ENCODE measurements at places on chromosomes 7 and 10.

DNA sequence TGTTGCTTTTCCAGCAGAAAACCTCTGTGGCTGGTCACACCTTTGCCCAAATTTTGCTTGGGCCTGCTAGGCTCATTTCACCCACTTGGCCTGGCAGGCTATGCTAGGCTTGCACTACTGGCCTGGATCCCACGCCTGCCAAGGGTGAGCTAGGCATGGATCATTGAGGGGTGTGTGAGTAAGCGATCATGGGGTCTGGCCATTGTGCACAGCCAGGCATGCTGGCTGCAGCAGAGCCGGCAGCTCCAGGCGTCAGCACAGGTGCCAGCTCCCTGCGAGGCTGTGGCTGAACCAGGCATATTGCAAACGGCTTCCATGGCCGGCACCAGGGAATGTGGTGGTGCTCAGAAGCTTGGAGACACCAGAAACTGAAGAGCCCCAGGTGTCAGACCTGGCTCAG lies 19.2 kb downstream of the CFAP70 start:
- no peak for DNase-seq

- no peak for DNase-seq
These were observed 390.7 kb downstream of the INHBA start for GRCh38 chr7:41312235-41312634.

DNA sequence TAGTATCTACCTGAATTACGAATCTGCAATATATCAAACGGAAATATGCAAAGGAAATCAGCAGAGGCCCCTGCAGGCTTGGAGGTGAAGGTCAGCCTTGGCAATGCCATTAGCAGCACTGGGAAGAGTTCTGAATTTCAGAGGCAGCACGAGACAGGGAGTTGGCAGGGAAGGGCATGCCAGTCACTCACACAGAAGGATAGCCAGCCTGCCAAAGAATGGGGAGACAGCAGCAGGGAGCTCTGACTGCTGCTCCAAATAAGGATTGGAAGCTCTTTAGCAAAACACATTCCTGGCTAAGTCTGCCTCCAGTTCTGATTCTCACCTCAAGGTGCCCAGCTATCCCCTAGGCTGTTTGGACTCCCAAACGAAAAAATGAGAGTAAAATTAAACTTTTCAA lies 188.0 kb downstream of the PDE1C start:
- DNase-seq: no peak

- DNase-seq: peak; percentile 63
These were observed 683 bp upstream of the ENTPD7 start for GRCh38 chr10:99658622-99659030.

DNA sequence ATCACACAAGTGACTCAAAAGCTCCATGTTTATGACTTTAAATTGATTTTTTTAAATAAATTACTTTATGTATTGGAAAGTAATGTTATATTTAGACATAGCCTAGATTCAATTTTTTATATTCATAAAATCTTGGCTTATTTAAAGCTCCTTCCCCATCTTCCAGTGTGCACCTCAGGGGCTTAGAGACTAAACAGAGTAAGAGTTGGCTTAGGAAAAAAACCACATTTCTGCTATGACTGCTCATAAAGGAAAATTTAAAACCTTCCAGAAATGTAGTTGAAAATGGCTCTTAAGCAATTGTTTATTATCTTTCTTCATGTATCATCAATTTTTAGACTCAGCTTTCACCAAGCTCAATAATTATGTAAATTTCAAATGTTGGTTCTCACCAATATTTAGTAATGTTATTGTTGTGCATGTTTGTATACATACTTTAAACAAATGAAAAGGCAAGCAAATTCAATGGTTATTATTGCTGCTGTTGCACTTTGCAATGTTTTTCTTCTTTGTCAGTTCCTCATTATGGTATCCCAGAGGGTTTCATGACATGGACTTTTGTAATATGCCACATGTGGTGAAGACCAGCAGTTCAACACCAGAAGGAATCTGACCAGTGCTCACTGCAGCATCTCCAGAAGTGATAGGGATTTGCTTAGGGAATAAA lies 700.1 kb upstream of the ANKRD30A start:
- no peak for DNase-seq

- DNase-seq: no peak
These were observed 11.4 kb upstream of the PRF1 start for GRCh38 chr10:70613941-70614340.

GRCh38 chr7:124716894-124717293 lies 48.7 kb downstream of the GPR37 start:
- DNase-seq: no peak

DNA sequence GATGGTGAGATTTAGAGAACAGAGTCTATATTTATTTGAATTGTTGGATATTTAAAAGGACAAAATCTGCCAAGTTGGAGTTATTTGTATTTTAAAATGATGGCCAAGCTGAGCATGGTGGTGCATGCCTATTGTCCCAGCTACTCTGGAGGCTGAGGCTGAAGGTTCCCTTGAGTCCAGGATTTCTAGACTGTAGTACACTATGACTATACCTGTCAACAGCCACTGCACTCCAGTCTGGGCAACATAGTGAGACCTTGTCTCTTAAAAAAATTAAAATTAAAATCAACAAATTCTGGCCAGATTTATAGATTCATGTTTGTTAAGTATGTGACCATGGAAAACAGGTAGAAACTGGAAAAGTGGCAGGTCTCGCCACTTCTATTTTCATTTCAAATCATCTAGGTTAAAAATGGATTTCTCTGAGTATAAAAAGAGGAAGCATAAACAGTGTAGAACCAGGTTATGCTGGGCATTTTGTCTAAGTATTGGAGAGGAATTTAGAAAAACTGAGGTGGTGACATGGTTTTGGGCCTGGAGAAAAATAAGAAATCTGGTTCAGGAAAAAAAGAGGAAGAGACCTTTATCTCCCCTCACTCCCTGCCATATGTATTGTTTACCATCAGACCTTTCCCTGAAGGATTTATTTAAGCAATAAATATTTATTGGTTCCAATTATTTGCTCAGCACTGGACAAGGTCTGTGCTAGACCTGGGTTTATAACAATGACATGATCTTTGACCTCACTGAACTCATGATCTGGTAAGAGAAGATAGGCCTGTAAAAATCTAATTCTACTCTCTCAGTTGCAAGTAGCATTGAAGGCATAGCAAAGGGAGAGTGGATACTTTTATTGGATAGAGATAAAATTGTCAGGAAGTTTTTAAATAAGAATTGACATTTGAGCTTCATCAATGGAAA lies 134.2 kb downstream of the TSPAN12 start:
- DNase-seq: no peak

- DNase-seq: no peak
These were observed 111.9 kb downstream of the USP6NL start for GRCh38 chr10:11499425-11500071.

GRCh38 chr10:131641231-131641630 lies 259.6 kb upstream of the PPP2R2D start:
- DNase-seq: no peak

- DNase-seq: no peak
These were observed 6.9 kb downstream of the TMEM130 start for GRCh38 chr7:98862716-98863420.

DNA sequence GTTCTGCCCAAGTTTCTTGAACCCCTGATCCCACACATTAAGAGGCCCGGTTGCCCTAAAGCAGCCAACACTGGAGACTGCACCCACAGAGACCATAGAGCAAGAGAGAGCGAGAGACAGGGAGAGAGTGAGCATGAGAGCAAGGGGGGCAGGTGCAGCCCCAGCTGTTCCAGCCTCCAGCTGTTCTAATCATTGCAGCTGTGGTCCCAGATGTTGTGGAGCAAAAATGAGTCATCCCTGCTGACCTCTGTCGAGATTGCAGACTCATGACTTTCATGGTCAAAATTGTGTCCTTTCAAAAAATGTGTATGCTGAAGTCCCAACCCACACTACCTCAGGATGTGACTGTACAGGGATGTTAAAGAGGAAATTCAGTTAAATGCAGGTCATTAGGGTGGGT lies 143.9 kb upstream of the FRMD4A start:
- DNase-seq: no peak

DNA sequence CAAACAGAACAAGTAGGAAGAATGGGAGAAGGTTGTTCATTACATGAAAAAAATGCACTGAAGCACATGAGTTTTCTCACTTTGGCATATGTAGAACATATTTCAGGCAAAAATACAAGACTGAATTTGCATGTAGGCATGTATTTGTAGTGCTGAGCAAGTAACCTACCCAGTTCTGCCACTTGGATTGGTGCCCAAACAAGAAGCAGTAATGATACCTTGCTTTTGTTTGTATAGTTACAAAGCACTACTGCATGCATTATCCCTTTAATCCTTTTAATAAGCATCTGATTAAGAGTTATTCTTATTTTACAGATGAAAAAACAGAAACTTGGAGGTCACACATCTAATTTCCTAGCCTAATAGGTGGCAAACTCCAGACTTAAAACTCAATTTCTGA lies 23.1 kb upstream of the CTTNBP2 start:
- no peak for DNase-seq

DNA sequence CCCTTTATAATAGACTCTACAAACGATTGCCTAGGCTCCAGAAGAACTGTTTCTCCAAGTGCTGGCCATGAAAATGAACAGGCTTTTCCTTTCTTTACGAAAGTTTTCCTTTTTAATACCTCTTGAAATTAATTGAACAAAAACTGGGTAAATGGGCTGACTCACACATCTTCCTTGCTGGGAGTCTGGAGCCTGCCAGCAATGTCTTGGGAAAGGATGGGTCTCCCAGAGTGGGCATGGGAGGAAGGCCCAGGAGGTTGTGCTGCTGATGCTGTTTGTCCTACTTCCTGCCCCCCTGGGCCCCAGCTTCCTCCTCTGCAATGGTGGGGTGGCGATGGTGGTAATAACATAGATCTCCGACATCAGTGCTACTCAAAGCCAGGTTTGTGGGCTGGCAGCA lies 174.1 kb downstream of the RPS24 start:
- DNase-seq: peak; percentile 30

- no peak for DNase-seq
These were observed 8.2 kb downstream of the SLC35B4 start for GRCh38 chr7:134308548-134308947.

GRCh38 chr7:121301446-121302213 lies 27.2 kb upstream of the WNT16 start:
- no peak for DNase-seq

GRCh38 chr10:76036111-76036940 lies 604.9 kb downstream of the LRMDA start:
- DNase-seq: peak; percentile 85

GRCh38 chr10:103923502-103923901 lies 5.5 kb upstream of the STN1 start:
- no peak for DNase-seq

GRCh38 chr7:142809671-142810070 lies 38.9 kb downstream of the PRSS2 start:
- DNase-seq: no peak

GRCh38 chr10:3563298-3563697 lies 221.7 kb downstream of the KLF6 start:
- DNase-seq: no peak

GRCh38 chr7:44226396-44226753 lies 25.6 kb downstream of the YKT6 start:
- no peak for DNase-seq

GRCh38 chr10:5854131-5854475 lies 35.6 kb downstream of the ANKRD16 start:
- DNase-seq: peak; percentile 27

DNA sequence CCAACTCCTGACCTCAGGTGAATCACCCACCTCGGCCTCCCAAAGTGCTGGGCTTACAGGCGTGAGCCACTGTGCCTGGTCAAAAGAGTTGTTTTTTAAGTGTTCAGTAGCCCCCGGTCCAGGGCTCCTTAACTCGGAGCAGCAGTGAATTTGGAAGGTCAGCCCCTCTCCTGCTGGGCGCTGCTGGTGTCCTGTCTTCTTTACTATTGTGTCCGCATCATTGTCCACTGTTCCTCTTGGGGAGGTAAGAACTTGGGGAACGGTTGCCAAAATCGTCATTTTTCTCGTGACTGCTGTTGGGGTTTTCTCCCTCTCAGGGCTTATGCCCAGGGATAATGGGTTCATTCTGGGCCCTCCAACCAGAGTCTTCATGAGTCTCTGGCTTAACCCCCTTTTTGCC lies 46.7 kb downstream of the CAMK1D start:
- DNase-seq: no peak

DNA sequence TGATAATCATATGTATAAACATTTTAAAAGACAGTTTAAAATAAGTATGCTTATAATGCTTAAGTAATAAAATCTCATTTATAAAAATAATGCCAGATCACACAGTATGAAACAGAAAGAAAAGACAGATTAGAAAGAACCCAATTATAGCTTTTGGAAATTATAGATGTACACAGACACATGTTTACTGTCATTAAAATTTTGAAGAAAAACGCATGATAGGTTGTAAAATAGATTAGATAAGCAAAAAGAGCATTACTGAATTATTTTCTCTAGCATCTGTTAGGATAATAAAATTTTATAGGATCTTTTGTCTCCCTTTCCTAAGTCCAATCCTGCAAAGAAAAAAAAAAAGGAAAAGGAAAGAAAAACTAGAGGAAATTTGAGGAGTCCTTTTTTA lies 1107.3 kb upstream of the LRRN3 start:
- DNase-seq: no peak

- DNase-seq: no peak
These were observed 24.4 kb downstream of the JMJD1C start for GRCh38 chr10:63441404-63441803.

- peak; percentile 9 for DNase-seq
These were observed 144.2 kb upstream of the EGR2 start for GRCh38 chr10:62960416-62960815.

DNA sequence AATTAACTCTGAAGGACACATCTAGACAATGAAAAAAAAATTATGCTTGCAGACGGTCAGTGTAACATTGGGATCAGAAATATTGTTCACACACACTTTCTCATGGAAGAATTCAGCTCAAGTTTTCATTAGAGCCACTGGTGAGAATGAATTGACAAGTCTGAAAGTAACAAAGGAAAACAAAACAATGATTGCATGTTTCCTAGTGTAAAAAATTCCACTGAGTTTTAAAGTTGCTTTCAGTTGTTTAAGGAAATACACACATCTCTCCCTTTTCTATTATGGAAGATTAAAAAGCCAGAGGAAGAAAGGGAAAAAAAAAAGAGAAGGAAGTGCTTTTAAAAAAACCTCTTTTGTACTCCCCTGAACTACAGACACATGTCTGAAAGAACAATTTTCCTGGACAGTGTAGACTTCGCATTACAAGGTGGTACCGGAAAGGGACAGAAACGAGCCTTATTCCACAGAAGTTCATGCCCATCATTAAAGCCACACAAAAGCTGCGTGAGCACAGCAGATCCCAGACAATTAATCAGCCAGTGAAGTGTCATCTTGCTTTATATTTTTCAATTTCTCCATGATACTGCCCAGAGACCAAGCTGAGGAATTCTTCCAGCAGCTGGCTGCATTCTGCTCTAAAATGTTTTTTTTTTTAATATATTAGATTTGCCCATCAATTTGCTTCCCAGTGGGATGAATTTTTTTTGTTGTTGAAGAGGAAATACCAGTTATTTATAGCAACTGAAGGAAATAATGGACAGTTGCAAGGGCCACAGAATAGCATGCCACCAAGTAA lies 294.8 kb downstream of the DOCK4 start:
- no peak for DNase-seq

Data from foreskin fibroblast (primary cell).